Tibial nerve (tissue), 4 donors: ENCODE measurements at places on chromosomes 2 and 18. TPM values are rescaled to one million over a fixed set of nuclear protein-coding genes. Genes with fewer than 3 reads are reported as not detected.
A peak's percentile ranks its signal among the peaks of the same experiment; 100 is the strongest.

RAMP1 gene
- total RNA-seq: 60.6 TPM

TYW5 gene
- total RNA-seq: 7.1 TPM

RAX gene
- total RNA-seq: not detected

TTC39C gene
- total RNA-seq: 27.6 TPM

LBX2 gene
- 2.7 TPM for total RNA-seq

CTAGE1 gene
- not detected for total RNA-seq

MAB21L4 gene
- not detected for total RNA-seq

SCN1A gene
- not detected for total RNA-seq

GRCh38 chr2:46184794-46185583 lies 112.2 kb upstream of the EPAS1 start:
- H3K27me3 ChIP-seq: no peaks in the 10 kb centered on the region
- DNase-seq: no peak
- H3K36me3 ChIP-seq: no peaks in the 10 kb centered on the region
- no peak overlapping the region for H3K4me3 ChIP-seq
- no peak overlapping the region for H3K27ac ChIP-seq
- no peaks in the 10 kb centered on the region for H3K4me1 ChIP-seq

DNA sequence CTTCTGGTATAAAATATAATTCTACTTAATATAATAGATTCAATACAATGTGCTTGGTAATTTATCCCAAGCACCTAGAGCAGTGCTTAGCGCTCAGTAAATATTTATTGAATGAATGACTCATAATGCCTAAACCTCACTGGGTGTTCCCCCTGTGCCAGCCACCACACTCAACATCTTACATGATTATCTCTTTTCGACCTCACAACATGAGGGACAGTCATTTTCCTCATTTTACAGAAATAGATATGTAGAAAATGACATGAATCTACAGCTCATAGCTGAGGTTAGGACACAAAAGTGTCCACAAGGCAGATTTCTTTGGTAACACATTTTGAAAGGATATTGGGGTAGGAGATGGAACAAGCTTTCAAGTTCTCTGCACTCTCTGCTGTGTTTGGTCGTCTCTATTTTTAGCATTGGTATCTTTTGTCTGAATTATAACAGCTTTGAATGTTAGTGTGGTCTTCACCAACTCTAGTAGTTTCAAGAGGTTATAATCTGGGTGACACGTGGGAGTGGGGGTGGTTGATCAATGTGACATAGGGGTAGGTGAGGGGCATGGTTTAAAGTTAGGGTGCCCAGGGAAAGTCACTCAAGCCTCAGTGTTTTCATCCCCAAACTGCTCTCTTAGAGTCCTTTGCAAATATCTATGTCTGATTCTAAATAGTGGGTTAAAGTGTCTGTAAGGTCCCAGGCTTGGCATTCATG lies 9.8 kb downstream of the MYOM1 start:
- peaks cover 21% of the 10 kb centered on the region for H3K36me3 ChIP-seq
- H3K27me3 ChIP-seq: no peaks in the 10 kb centered on the region
- no peak overlapping the region for H3K4me3 ChIP-seq
- DNase-seq: no peak
- H3K27ac ChIP-seq: no peak overlapping the region

DNA sequence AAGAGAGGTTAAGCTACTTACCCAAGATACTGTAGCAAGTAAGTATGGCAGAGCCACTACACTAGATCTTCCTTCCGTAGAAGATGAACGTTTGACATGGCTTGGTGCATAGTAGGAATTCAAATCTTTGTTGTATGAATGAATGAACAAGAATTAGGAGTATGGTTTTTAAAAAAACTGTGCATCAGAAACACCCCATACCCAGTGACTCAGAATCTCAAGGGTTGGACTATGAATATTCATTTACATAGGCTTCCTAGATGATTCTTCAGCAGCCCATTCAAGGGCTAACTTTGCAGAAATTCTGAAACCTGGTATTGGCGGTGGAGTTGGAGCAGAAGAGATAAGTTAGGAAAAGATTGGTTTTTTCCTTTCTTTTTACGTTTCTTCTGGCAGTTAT lies 5.4 kb downstream of the ACTR3 start:
- peaks cover 65% of the 10 kb centered on the region for H3K4me1 ChIP-seq
- no peak overlapping the region for H3K27ac ChIP-seq
- H3K4me3 ChIP-seq: no peak overlapping the region
- DNase-seq: no peak
- no peaks in the 10 kb centered on the region for H3K36me3 ChIP-seq

DNA sequence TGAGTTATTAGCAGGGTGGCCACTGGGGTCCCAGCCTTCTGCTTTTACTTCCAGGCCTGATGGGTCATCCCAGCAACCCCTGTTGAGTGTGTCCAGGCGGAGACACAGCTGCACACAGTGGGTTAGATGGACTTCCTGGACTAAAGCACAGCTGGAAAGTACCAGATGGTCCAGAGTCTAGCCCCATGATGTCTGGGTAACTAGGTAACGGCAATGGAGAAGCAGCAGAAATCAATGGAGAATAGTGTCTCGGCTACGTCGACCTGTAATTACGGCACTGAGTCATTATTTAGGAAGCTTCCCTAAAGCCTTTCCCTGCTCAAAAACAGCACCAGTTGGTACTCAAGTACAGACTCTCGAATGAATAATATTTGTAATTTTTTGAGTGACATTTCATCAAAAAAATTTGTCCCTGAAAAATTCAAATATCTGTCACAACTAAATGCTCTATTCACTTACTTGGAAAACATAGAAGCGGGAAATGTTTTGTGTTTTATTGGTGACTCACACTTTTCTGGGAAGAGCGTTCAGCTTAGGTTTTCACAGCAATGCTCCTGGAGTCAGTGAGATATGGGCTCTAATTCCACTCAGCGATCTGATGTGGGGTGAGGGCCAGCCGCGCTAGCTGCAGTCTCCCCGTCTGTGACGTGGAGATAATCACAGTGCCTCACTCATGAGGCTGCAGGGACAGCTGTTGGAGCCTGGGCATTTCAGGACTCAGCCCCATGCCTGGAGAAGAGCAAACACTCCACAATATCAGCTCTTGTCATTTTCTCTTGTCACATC lies 16.2 kb upstream of the ARL4C start:
- no peak overlapping the region for H3K27ac ChIP-seq
- DNase-seq: no peak

GRCh38 chr2:16650287-16651249 lies 15.1 kb downstream of the CYRIA start:
- peak overlapping the region; percentile 8 for H3K4me3 ChIP-seq
- no peaks in the 10 kb centered on the region for H3K4me1 ChIP-seq
- no peaks in the 10 kb centered on the region for H3K36me3 ChIP-seq
- H3K27ac ChIP-seq: peak overlapping the region; percentile 42
- DNase-seq: no peak
- H3K27me3 ChIP-seq: no peaks in the 10 kb centered on the region

- no peak overlapping the region for H3K27ac ChIP-seq
- no peak for DNase-seq
- H3K4me1 ChIP-seq: no peaks in the 10 kb centered on the region
- H3K4me3 ChIP-seq: no peak overlapping the region
These were observed 355.7 kb upstream of the RAB6C start for GRCh38 chr2:129623783-129624182.

DNA sequence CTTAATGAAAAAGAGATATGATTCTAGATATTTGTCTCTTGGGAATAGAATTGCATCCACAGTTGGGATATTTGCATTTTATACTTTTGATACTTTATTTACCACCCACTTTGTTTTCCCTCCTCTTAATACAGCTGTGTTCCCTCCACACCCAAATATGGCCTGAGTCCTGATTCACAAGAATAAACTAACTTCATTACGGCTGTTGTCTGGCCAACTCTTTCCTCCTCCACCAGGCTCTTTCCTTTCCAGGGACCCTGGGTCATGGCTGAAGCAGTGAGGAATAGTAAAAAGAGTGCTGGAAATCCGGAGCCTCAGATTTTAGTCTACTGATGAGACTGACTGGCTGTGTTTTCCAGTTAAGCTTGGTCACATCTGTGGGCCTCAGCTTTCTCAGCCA lies 48.4 kb upstream of the STAM2 start:
- H3K27me3 ChIP-seq: no peaks in the 10 kb centered on the region
- peak overlapping the region; percentile 65 for H3K27ac ChIP-seq
- peaks cover 56% of the 10 kb centered on the region for H3K4me1 ChIP-seq
- no peak for DNase-seq
